Mesenchymal stem cell (in vitro differentiated cells and primary cell): ENCODE measurements at places on chromosomes 11 and 22.

DNA sequence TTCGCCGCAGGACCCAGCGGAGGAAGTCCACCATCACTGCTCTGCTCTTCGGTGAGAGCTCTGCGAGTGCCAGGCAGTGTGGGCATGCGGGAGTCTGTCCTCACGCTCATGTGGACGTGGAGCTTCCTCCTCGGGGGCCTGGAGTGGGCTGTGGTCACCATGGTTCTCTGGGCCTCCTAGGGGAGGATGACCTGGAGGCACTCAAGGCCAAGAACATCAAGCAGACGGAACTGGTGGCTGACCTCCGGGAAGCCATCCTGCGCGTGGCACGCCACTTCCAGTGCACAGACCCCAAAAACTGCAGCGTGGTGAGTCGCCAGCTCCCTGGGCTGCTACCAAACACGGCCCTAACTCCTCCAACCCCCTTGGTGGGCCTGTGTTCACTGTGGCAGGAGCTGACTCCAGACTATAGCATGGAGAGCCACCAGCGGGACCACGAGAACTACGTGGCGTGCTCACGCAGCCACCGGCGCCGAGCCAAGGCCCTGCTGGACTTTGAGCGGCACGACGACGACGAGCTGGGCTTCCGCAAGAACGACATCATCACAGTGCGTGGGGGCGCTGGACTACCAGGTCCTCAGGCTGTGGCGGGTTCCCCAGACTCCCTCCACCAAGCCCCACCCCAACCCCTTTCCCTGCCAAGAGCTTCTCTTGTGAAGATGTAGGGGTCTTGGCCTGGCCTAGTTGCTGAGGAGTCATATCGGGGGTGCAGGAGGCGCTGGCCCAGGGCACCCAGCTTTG is 36.8 kb downstream of the SGSM3 start:
- DNase-seq: no peak

GRCh38 chr11:75199412-75199955 is 41.1 kb upstream of the TPBGL start:
- DNase-seq: no peak

DNA sequence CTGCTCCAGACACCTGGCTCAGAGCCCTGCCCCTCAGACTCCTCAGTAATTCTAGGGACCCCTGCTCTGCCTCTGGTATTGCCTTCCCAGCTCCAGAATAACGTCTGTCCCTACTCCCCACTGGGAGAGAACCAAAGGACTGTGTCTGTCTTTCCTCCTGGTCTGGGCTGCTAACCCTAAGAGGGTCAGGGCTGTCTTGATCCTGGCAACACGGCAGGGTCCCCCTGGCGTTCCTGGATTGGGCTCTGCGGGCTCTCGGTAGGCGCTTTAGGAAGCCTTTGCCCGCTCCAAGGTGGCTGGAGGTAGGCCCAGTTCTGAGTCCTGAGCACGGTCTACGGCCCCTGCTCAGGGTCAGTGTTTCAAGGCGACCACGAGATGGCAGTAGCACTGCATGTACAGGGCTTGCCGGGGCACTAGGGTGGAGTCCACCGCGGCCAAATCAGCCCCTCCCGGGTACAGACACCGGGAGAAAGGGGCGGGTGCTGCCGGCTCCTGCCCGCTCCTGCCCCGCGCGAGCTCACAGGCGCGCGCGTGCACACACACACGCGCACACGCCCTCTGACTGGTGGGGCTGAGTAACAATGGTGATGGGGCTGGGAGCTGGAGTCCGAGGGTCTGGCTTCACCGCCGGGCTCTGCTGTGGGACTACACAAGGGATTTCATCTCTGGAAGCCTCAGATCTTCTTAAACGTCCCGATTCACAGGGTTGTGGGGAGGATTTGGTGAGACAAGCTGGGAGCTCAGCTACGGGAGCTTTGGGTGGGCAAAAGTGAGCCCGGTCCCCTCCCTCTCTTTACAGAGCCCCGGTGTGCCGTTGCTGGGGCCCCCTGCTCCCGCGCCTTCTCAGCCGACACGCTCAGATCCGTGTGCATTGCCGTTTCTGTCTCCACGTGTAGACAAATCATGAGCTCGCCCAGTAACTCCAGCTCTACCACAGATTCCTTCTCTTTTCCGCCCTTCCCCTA is 30.1 kb upstream of the HMOX1 start:
- peak; percentile 89 for DNase-seq

DNA sequence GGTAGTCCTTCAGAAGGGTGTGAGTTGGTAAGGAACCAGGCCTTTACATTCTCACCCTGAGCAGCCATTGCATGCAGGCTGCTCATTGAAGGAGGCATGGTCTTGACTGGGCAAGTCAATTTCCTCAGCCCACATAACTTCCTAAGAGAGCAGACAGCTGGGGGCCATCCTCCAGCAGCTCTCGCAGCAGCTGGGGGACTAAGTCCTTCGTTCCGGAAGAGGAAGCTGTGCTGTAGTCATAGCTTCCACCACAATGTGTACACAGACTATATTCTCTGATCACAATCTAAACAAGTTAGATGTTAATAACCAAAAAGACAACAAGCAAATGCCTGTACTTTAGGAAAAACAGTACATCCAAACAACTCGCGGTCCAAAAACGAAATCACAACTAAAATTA is 30.1 kb upstream of the MPPED1 start:
- peak; percentile 81 for DNase-seq

DNA sequence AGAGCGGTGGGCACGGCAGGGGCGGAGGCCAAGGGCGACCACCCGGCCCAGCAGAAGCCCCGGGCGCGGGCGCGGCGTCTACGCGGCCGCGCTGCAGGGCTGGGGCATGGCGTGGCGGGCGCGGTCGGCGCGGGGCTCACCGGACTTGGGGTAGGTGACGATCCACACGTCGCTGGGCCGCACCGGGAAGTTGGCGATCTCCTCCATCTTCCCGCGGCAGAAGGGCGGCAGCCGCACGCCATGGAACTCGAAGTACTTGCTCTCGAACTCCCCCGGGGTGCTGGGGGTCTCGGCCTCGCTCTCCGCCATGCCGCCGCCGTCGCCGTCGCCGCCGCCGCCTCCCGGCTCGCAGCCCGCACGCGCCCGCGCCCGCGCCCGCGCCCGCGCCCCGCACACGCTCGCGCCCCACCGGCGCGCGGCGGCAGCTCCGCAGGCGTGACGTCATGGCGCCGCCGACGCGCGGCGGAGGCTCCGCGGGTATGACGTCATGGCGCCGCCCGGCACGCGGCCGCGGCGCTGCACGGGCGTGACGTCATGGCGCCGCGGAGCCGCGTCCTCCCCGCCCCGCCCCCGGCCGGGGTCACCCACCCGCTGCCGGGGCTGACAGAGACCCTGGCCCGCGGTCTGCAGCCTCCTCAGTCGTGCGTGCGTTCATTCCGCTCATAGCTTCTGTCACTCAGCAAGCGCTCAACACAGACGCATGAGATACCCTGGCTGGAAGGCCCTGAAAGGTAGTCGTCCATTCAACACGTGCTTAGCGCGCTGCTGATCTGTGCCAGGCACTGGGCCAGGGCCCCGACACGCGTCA is at the start of gene SULT4A1:
TSS of gene SULT4A1 (minus strand) at position 440 of the 808 bp plus-strand sequence. CDS start at position 309, 131 bp downstream.
- peak; percentile 2 for DNase-seq

GRCh38 chr11:74641289-74641688 is 48.9 kb downstream of the POLD3 start:
- no peak for DNase-seq

GRCh38 chr11:3123761-3124733 is 41.1 kb downstream of the OSBPL5 start:
- DNase-seq: peak; percentile 93

DNA sequence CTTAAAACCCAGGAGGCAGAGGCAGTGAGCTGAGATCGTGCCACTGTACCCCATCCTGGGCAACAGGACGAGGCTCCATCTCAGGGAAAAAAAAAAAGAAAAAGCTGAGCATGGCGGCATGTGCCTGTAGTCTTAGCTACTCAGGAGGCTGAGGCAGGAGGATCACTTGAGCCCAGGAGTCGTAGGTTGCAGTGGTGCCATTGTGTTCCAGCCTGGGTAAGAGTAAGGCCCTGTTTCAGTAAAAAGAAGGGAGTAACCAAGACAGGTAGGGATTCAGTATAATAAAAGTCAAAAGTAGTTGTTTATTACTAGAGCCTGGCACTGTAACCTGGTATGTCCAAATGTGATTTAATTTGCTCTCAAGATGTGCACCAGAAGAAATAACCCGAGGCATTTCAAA is 8.1 kb upstream of the RAB30 start:
- no peak for DNase-seq

- DNase-seq: peak; percentile 59
Observed at GRCh38 chr22:50526834-50527801, 1.7 kb upstream of the SCO2 start.

GRCh38 chr22:39368461-39368911 is 18.7 kb downstream of the SYNGR1 start:
- DNase-seq: no peak

- no peak for DNase-seq
Observed at GRCh38 chr11:130606781-130607511, 158.5 kb downstream of the ADAMTS15 start.

- DNase-seq: peak; percentile 85
Observed at GRCh38 chr22:43126501-43127165, 16.1 kb downstream of the BIK start.

DNA sequence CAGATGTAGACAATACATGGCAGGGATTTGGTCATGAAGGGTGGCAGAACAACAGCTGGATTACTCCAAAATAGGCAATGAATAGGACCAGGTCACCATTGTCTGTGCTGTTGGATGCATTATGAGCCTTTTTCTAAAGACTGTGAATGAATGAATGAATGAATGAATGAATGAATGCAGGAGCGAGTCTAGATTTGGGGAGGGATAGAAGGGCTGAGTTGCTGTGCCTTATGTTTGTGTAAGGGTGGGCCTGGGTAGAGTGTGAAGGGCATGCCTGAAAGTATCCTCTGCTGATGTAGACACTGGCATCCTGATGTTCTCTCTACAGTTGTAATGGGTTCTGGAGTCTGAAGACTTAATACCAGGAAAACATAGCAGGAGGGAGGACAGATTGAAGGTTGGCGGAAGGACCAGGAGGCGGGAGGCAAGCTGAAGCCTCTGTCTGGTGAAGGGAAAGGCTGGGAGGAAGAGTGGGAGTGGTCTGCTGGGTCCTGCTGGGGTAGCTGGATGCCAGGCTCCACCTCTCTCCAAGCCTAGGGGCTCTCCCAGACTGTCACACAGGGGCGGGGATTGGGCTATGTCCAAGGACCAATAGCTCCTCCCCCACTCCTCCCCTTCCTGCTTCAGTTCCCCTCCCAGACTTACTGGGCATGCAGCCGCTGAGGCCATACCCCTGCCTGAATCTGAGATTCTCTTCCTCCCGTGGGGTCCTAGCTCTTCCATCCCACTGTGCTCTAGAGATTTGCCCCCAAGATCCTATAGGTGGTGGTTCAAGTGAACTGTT is 4.8 kb downstream of the TRIM3 start:
- DNase-seq: peak; percentile 96

GRCh38 chr11:69574608-69575255 is 66.2 kb upstream of the CCND1 start:
- no peak for DNase-seq

DNA sequence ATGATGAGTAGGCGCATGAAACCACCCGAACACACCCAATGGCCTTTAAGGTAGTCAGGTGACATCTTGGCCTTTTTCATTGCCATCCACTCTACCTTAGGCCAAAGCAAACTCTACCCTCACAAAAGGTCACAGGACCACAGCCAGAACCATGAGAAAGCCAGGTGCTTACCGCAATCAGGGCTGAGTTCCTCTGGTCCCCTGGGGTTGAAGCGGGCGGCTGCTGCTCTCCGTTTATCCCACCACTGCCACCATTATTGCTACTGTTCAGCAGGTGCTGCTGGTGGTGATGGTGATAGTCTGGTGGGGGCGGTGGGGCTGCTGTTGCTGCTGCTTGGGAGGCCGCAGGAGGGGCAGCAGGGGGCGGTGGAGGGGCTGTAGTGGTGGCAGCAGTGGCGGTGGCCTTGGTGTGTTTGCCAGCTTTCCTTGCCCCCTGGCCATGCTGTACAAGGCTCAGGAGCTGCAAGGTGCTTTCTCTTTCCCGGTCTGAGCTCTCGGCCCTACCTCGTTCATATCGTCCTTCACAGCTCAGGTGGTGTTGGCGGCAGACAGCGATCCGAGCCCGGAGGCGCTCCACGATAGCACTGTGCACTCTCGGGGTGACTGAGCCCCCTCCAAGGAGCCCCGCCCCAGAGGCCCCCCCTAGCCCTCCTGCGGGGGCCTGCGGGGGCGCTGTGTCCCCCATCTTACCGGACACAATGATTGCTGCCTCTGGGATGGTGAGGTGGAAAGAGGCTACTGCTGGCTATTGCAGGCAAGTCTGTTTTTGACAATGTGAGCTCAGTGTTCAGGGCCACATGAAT is 1.6 kb downstream of the MAML2 start:
- peak; percentile 70 for DNase-seq
